ENCODE measurements at places on chromosomes 3 and 15.

- DNase-seq: no peak
Measured at GRCh38 chr15:68436680-68437079, 4.7 kb upstream of the ITGA11 start.

DNA sequence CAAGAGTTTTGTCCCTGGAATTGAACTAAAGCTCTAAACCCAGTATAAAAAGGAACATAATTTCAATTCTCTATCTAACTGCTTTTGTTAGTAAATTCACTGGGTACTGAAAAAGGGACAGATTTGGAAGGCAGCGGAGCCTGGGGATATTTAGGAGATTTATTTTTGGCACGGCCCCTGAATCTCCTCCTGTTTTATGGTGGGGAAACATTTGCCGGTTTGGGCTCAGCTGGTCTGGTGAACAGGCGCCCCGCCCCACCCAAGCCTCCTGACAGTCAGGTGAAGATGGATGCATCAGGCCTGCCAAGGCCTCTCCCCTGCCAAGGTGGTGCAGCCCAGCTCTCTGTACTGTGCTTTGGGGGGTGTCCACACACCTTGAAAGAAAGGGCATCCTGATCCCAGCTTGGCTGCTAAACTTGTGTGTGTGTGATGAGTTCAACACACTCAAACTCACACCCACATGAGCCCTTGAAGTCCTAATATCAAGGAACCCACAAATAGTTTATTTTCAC, 46.3 kb downstream of the EBLN2 start:
- no peak for DNase-seq

GRCh38 chr15:60301024-60301423, 96.8 kb downstream of the ANXA2 start:
- DNase-seq: no peak

DNA sequence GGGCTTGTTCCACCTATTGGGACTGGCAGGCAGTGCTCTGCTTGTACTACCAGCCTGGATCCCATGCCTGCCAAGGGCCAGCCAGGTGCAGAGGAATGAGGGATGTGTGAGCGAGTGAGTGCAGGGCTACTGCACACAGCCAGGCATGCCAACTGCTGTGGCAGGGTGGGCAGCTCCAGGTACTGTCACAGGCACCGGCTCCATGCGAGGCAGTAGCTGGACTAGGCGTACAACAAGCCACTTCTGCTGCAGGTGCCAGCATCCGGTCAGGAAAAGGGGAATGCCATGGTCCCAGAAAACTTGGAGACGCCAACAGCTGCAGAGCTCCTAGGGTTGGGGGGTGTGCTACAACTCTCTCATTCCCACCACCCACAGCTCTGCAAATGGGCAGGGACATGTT, 1356.7 kb downstream of the SI start:
- DNase-seq: no peak

DNA sequence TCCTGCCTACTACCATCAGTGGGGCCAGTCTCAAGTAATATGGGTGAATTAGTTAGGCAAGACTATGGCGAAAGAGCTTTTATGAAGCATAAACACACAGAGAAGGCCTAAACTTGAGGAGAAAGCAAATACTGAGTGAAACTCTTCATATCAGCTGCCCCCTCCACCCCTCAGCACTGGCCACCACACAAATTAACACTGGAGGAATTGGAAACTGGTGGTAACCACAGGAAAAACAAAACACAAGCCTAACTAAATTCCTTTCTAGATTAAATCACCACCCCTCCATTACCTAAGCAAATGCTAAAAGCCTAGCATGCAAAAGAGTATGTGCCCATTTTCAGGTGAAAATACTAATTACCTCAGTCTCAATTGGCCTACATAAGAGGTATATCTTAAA, 774.7 kb upstream of the NECTIN3 start:
- no peak for DNase-seq

- DNase-seq: no peak
Measured at GRCh38 chr15:31405200-31405920, 78.7 kb downstream of the KLF13 start.

- no peak for DNase-seq
Measured at GRCh38 chr3:89000886-89001285, 106.5 kb upstream of the EPHA3 start.

DNA sequence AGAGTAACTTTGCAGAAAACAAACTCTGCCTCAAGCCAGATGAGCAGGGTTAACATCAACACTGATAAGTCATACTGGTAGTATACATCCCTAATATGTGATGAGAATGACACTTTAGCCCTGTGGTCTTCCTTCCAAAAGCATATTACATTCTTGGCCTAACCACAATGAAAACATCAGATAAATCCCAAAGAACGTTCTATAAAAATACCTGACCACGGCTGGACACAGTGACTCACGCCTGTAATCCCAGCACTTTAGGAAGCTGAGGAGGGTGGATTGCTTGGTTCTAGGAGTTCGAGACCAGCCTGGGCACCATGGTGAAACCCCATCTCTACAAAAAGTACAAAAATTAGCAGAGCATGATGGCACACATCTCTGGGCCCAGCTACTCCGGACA, 4.7 kb downstream of the TMCC1 start:
- DNase-seq: no peak

- no peak for DNase-seq
Measured at GRCh38 chr15:31390029-31390428, 63.4 kb downstream of the KLF13 start.

DNA sequence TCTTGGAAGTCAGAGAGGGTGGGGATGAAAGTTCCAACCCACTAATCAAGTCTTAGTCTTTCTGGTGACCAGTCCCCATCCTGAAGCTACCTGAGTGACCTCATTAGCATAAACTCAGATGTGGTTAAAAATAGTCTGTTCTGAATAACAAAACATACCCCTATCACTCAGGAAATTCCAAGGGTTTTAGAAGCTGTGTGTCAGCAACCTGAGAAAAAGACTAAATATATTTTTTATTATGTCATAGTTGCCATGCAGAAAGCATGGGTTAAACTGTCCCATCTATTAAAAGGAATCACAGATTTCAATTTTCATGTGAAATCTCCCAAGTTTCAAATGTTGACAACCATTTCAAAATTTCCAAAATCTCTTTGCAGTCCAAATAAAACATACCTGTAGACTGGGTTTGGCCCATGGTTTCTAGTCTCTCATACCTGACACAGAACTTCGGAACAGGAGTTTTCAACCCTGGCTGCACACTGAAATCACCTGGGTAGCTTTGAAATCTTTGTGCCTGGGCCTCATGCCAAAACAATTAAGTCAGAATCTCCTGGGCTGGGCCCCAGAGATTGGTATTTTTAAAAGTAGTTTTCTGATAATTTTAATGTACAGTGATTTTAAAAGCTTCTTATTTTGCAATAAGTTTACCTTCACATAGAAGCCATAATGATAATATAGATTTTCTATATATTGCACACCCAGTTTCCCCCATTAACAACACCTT, 476.3 kb downstream of the RBMS3 start:
- DNase-seq: no peak

GRCh38 chr15:61031532-61031931, 197.6 kb downstream of the RORA start:
- no peak for DNase-seq

- no peak for DNase-seq
Measured at GRCh38 chr3:30658328-30659052, 52.1 kb downstream of the TGFBR2 start.

GRCh38 chr15:53611145-53611920, 148.1 kb downstream of the WDR72 start:
- DNase-seq: no peak

DNA sequence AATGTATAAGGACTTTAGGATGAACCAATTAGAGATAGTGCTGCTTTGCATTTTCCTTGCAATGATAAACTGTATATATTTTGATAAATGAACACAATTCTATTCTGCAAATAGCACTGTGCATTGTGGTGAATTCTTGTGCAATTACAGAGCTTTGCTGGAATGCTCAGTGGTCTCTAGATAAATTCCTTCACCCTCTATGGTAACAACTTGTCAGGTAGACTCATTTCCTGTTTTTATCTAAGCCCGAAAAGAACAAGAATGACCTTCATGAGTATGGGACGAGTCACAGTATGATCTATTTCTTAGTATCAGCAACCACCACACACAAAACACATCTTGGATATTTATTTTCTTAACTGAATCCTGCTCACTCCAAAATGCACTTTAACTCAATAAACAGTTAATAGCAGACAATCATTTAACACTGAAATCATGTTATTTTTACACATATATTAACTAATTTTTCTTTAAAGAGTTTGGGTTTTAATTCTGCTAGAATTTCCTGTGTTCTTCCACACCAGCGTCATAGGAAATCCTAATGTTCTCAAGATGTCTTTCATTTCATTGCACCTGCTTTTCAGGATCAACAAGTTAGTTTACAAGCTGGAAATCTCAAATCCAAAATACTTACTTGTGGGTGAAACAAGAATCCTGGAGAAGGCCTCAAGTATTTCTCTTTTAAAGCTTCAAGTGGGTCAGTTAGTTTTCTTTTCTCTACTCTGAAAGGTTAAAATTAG, 551.2 kb downstream of the MECOM start:
- DNase-seq: no peak

GRCh38 chr3:10542518-10542917, 37.1 kb upstream of the ATP2B2 start:
- DNase-seq: no peak

- peak; percentile 75 for DNase-seq
Measured at GRCh38 chr15:90143166-90143655, 40.9 kb upstream of the IDH2 start.

GRCh38 chr15:39942101-39942752, 8.3 kb downstream of the EIF2AK4 start:
- no peak for DNase-seq

DNA sequence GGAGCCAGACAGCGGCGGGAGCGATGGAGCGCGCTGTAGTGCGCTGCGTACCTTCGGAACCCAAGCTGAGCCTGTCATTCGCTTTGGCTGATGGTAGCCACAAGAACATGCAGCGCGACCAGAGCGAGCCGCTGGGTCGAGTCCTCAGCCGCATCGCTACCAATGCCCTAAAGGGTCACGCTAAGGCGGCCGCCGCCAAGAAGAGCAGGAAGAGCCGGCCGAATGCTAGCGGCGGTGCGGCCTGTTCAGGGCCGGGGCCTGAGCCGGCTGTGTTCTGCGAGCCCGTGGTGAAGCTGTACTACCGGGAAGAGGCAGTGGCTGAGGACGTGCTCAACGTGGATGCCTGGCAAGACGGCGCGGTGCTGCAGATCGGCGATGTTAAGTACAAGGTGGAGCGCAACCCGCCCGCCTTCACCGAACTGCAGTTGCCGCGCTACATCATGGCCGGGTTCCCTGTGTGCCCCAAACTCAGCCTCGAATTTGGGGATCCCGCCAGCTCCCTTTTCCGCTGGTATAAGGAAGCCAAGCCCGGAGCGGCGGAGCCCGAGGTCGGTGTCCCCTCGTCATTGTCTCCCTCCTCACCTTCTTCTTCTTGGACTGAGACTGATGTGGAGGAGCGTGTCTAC, 498 bp downstream of the PDE12 start:
- DNase-seq: peak; percentile 35

DNA sequence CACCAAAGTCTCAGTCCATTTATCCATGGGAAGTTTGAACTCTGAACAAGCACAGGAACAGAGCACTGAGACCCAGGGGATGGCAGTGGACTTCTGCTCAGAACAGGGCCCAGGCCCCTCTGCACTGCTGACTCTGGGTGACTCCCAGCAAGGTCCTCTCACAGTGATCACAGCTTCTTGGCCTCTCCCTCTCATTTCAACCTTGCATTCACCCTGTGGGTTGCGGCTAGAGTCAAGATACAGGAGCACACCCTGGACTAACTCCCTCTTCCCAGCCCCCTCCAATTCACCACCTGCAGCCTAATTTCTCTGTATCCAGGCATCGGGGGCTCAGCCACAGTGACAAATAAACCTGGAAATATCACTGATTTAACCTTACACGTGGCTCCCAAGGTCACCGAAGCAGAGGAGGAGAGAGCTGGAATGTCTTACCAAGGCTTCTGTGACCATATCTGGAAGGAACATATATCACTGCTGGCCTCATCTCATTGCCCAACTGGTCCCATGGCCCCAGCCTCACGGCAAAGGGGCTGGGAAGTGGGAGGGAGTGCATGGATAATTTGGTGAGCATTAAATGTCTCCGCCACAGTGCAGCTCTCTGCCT, 1.2 kb downstream of the RTP3 start:
- no peak for DNase-seq

GRCh38 chr15:67120839-67121643, 55.6 kb downstream of the SMAD3 start:
- peak; percentile 71 for DNase-seq

DNA sequence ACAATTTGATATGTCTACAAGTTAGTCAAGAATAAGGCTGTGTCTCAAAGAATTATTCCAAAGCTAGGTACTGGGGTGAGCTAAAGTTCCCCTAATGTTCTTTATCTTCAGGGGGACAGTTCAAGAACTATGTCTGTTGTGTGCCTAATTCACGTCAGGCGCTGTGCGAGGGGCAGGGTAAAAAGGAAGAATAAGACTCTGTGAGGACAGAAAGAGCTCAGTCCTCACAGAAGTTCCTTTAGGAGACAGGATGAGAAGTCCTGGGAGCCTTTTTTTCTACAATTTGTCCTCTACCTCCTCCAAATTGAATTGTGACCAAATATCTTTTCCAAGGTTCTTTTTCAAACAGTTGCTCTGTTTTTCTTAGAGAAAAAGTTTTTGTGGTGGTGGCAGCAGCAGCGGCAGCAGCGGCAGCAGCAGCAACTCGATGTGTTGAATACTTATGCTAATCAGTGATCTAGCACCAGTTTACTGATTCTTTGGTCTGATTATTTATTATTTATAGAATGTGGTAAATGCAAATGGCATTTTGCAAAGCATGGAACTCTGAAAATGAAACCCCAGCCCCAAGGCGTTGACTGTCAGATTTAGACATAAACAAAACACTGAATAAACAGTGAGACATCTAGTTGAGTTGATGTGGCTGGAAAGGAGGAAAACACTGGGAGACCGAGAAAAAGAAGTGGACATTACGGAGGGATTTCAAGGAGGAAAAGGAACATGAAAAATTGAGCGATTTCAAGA, 88.6 kb downstream of the GTPBP8 start:
- peak; percentile 24 for DNase-seq

- no peak for DNase-seq
Measured at GRCh38 chr15:79172801-79173460, 82.4 kb upstream of the RASGRF1 start.

- DNase-seq: peak; percentile 80
Measured at GRCh38 chr15:74821091-74821789, 5.2 kb upstream of the CPLX3 start.

GRCh38 chr3:9688961-9689360, 14.7 kb upstream of the CPNE9 start:
- DNase-seq: no peak

Data from GM13977 (cell line).